ENCODE measurements at places on chromosomes 3 and 15. TPM values are rescaled to one million over a fixed set of nuclear protein-coding genes. Genes with fewer than 3 reads are reported as not detected.

GRCh38 chr3:43689766-43690399 lies 855 bp upstream of the ABHD5 start:
- DNase-seq = no peak

- DNase-seq = no peak
Measured at GRCh38 chr3:32442766-32443165, 51.1 kb downstream of the CMTM7 start.

The OXTR gene
- not detected for total RNA-seq

GRCh38 chr3:146142757-146143156 lies 18.2 kb downstream of the PLOD2 start:
- no peak for DNase-seq

GRCh38 chr3:129070086-129070885 lies 9.7 kb downstream of the GP9 start:
- peak; percentile 30 for DNase-seq

The CD80 gene
- 0.58 TPM for total RNA-seq

DNA sequence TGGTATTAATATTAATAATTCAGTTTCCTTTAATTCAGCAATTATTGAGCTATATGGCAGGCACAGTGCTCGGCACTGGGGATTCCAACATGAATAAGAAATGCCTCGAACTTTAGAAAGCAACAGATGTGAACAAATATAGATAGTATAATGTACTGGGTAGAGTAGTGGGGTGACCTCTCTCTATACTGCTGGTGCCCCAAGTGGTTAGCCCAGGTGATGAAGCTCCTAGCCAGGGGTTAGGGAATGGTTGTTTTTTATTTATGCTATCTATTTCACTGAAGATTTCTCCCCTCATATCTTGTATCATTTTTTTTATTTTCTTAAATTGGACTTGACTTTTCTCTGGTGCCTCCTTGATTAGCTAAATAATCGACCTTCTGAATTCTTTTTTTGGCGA lies 62.1 kb downstream of the BHLHE40 start:
- DNase-seq = no peak

- no peak for DNase-seq
Measured at GRCh38 chr3:139521144-139521543, 18.4 kb downstream of the RBP1 start.

DNA sequence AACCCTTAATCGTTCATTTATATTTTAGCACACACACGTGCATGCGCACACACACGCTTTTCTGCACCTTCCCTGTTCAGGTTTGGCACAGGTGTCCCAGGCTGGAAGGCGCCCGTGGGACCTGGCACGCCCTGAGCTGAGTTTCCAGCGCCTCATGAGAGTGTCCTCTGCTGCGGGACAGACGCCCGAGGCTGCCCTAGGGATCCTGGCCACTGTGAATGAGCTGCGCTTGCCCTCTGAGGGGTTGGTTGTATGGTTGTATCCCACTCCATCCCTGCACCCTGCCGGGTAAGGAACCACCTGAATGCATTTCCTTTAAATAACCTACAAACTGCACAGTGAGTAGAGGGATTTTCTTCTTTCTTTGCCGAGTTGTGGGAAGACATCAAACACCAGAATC lies 12.2 kb upstream of the MEX3B start:
- no peak for DNase-seq

DNA sequence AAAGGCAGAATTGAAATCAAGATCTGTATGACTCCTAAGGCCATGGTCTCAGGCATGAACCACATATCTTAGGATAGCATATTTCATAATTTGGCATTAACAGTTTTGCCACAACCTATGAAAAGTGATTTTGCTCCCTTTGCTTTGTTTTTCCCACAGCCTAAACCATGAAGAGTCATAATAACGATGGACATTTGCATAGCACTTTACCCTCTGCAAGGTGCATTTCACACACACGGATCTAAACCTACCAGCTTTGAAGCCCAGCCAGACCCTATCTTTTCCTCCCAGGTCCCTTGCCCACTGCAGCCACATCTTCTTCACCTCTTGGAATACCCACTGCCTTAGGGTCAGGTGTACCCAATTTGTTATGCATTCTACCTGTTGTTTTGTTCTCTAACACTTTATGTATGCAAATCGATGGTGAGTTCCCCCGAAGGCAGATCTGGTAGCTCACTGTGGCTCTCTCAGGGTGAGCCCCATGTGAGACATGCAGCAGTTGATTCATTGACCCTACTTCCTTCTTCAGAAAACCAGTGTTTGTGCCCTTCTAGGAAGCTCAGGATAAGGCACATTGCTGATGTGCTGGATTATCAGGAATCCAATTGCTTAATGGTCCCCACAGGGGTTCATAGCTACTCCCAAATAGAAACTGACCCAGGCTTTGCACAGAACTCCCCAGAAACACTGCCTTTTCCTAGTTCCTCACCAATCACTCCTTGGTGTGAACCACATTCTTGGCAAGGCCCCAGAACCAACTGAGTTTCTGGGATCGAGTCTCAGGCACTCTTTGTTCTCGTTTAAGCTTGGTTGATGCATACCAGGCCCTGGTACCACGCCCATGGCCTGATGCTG lies 8.7 kb downstream of the ARHGAP31 start:
- no peak for DNase-seq

The TFRC gene
- total RNA-seq = 218 TPM

DNA sequence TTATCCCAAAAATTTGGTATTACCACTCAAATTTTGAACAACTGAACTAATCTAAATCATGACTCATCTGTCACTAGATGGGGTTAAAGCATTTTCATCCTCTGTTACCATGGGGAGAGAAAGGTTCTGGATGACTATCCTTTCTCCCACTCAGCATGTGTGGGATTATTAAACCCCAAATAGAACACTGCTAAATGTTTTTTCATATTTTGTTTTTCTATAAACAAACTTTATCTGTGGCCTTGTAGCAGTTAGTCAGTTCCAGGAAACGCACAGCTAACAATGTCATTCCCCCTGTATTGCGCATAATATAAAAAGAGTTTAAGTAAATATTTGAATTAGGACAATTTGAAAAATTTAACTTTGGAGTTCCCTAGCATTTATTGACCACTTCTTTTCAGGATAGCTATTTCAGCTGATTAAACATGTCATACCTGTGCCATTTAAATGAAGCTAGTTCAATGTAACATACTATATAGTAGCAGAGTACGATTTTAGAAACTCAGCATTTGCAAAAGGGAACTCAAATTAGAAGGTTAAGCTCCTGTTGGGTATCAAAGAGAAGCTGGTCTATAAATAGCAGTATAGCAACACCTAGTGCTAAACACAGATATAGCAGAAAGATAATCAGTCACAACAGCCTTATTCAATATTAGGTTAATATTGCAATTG lies 9.2 kb upstream of the TMEM212 start:
- no peak for DNase-seq

GRCh38 chr15:66662522-66662921 lies 39.5 kb upstream of the SMAD6 start:
- no peak for DNase-seq

GRCh38 chr3:186534113-186534669 lies 10.0 kb downstream of the CRYGS start:
- no peak for DNase-seq

DNA sequence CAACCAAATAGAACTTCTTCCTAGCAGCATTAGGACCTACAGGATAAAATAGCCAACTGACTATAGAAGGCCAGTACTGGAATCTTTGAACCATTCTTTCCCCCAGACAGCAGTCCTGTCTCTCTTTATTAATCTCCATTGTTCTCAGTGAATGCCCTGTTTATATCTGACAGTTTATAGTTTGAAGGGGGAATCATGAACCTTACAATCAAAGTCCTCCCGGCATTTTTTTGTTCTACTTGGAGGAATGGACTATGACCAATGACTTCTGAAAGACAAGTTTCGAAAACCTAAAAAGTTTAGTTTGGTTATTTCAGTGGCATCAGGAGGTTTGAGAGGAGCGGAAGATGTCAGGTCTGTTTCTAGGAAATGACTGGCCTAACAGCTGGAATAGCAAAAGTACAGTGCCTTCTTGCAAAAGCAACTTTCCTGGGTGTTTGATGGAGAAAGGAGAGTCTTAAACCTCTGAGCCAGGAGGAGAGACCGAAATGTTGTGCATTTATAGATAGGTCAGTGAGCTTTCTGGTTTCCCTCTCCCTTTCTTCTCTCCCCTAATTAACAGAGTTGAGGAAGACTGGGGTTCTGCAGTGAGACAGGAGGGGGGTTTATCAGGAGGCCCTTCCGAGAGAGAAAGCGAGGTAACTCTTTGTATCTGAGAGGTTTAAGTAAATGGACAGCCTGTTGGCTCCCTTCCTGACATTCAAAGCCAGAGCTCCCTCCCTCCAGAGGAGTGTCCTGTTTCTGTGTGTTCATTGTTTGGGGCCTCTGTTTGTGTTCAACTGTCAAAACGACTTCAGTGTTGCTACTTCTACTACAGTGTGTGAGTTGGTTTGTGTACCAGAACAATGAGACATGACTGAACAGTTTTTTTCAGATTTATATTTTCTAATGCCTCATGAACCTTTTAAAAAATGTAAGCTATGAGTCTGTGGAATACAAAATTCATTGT lies 383.0 kb upstream of the RARB start:
- no peak for DNase-seq

DNA sequence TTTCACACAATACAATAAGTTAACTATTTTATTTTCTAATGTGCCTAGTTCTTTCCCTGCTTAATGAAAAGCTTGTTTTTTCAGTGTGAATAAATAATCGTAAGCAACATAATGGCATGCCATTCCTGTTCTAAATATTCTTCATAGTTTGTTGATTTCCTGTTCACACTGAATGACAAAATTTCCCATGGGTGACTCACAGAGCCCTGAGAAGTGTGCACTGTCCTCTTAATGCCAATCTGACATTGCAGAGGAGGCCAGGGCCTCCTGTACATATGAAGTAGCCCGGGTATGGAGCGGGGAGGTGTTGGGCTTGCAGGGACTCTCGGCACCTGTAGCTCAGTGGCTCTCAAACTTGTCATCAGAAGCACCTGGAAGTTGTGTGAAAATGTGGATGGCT lies 24.3 kb downstream of the CCR3 start:
- DNase-seq = no peak

DNA sequence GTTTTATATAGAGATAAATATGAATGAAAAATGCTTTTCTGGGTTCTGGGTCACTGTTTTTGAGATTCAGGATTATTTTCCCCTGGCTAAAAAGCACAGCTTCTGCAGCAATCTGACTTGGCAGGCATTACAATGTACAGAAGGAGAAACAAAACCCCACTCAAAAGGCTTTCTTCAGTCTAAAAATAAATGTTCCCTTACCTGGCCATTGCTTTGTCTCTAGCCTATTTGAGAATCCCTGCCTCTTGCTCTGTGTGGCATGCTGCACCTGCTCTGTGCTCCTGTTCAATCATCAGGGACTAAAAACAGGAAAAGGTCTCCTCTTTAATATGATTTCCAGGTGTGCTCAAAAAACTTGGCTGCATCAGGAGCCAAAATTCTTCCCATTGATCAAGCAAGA lies 187.4 kb upstream of the STAC start:
- no peak for DNase-seq

DNA sequence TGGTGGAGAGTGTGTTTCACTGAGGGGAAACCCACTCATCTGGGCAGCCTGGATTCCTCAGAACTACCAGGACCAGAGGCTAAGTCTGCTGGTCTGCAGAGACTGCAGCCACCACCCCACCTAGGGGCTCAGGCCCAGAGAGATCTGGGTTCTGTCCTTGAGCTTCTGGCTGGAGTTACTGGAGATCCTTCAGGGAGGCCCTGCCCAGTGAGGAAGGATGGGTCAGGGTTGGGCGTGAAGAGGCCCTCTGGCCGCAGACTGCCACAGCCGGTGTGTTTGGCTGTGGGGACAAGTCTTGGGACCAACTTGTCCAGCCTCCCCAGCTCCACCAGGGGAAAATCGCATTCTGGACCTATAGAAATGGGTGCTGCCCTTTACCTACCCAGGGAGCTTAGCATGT lies 235.3 kb upstream of the CBLB start:
- no peak for DNase-seq

GRCh38 chr15:69518806-69519205 lies 66.2 kb downstream of the RPLP1 start:
- DNase-seq = no peak

GRCh38 chr15:54304321-54304720 lies 326.1 kb downstream of the UNC13C start:
- no peak for DNase-seq
